ENCODE measurements at places on chromosomes 5 and 9. TPM values are rescaled to one million over a fixed set of nuclear protein-coding genes. Genes with fewer than 3 reads are reported as not detected.

The SYK gene
- total RNA-seq: not detected

The ST8SIA4 gene
- 0.06 TPM for total RNA-seq

The CTXN3 gene
- not detected for total RNA-seq

The FOXD4 gene
- 1.5 TPM for total RNA-seq

The PCDHGA1 gene
- 2.3 TPM for total RNA-seq

The PRSS3 gene
- total RNA-seq: not detected

The CEMIP2 gene
- total RNA-seq: 16.5 TPM

The TAF11L10 gene
- total RNA-seq: not detected

The ANKRD31 gene
- total RNA-seq: under 0.01 TPM

The IL13 gene
- not detected for total RNA-seq

The GABRA1 gene
- total RNA-seq: not detected

The ANKRD55 gene
- not detected for total RNA-seq

The CARTPT gene
- total RNA-seq: not detected

The PCDHB4 gene
- total RNA-seq: 5.2 TPM

The SLC23A1 gene
- total RNA-seq: not detected

The CDX1 gene
- not detected for total RNA-seq

The SPINK14 gene
- total RNA-seq: not detected

The SAXO1 gene
- total RNA-seq: 0.06 TPM

The ANKRD33B gene
- total RNA-seq: 6.4 TPM

The RAB14 gene
- 16.5 TPM for total RNA-seq

The BTNL8 gene
- total RNA-seq: not detected

The ARL14EPL gene
- total RNA-seq: not detected

The PPWD1 gene
- total RNA-seq: 34.4 TPM

The FAM78A gene
- total RNA-seq: 39.6 TPM

The MINAR2 gene
- total RNA-seq: 0.25 TPM

The SERINC5 gene
- total RNA-seq: 21.2 TPM

The IRX2 gene
- 122 TPM for total RNA-seq

The INIP gene
- total RNA-seq: 9.8 TPM

The APBA1 gene
- 2.1 TPM for total RNA-seq

The ESM1 gene
- total RNA-seq: 1.7 TPM

The C9orf153 gene
- total RNA-seq: 1.0 TPM

The CAPSL gene
- not detected for total RNA-seq

The ANKS6 gene
- 25.8 TPM for total RNA-seq

The CD14 gene
- 1.4 TPM for total RNA-seq

The NSUN2 gene
- 37.7 TPM for total RNA-seq

Data from cardiac muscle cell (in vitro differentiated cells and primary cell).